ENCODE measurements at places on chromosomes 7 and 10.

GRCh38 chr7:100156331-100157068 is 2.0 kb downstream of the TRAPPC14 start:
- no peak for DNase-seq

DNA sequence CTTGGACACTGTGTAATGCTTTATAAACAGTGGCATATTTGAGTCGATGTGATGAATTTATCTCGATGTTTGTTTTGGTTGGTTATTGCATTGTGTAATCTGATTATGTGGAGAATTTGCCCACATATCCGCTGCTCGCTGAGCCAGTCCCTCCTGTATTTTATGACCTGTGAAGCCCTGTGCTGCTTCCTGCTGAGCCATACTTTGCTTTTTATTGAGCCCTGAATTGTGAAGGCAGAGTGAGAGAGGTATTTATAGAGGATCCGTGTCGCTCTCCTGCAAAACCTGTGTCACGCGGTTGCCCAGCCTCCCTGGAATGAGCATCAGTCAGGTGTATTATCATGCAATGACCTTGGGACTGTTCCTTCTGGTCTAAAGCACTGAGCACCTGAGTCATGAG is 253.7 kb downstream of the ARHGAP21 start:
- DNase-seq, result no peak

- DNase-seq, result no peak
Measured at GRCh38 chr7:105098863-105099515, 85.0 kb downstream of the KMT2E start.

DNA sequence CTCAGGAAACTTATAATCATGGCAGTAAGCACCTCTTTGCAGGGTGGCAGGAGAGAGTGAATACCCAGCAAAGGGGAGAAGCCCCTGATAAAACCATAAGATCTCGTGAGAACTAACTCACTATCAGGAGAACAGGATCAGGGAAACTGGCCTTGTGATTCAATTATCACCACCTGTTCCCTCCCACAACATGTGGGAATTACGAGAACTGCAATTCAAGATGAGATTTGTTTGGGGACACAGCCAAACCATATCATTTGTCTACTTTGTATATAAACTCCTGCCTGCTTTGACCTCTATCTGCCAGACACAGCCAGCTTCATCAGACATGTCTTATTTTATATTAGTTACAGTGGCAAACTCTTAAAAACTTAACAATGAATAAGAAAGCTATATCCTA is 50.4 kb downstream of the ARMC3 start:
- DNase-seq, result no peak

- DNase-seq, result no peak
Measured at GRCh38 chr10:34291466-34292193, 523.5 kb downstream of the PARD3 start.

GRCh38 chr10:123102673-123103072 is 33.1 kb upstream of the HMX3 start:
- no peak for DNase-seq
